Hypothalamus (tissue), 51 donors: ENCODE measurements at places on chromosomes 4 and X.

DNA sequence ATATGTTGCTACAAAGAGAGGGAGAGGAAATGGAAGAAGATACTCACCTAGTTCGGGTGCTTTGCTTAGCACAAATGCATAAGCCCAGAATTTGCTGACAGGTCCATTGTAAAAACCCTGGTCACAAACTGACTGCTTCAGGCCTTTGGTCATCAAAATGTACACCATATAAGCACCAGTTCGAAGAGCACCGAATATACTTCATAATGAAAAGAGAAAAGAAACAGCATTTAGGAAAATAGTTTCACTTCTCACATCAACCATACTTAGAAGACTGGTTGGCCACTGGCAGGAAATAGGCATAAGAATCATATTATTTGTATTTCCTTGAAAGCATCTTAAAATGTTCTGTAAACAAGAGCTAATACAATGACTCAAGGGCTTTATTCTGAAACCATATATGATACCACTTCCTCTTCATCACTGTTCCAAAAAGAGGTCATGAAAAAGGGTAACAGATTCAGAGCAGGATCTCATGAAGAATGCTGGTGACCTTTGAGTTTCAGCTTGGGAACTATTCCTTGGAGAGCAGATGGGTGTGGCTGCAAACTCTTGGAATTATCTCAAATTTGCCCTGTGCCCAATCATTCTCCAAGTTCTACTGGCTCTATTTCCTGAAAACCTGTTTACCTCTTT, 138.7 kb downstream of the ELOVL6 start:
- DNase-seq, result no peak

- no peak for DNase-seq
Measured at GRCh38 chr4:103075435-103075893, 1.1 kb downstream of the SLC9B2 start.

GRCh38 chr4:185134307-185134869, 8.7 kb upstream of the SLC25A4 start:
- no peak for DNase-seq

DNA sequence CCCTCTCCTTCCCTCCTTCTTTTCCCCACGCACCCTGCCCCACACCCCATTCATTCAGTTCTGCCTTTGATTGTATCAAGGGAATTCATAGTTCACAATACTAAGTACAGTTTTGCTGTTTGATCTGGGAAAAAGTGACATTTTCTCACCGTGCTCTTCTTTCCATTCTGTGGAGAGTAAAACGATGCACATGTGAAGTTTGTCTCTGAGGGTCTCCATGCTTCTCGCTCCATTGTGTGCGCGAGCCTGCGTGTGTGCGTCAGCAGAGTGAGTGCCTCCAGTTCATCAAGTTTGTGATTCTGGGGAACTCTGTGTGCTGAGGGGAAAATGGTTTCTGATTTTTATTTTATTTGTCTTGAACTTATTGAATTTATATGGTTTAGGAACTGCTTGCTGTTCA, 1.9 kb downstream of the STK26 start:
- no peak for DNase-seq

- DNase-seq, result no peak
Measured at GRCh38 chrX:130245441-130245840, 23.3 kb downstream of the ZNF280C start.

- DNase-seq, result no peak
Measured at GRCh38 chr4:74522251-74522991, 77.5 kb downstream of the AREG start.

DNA sequence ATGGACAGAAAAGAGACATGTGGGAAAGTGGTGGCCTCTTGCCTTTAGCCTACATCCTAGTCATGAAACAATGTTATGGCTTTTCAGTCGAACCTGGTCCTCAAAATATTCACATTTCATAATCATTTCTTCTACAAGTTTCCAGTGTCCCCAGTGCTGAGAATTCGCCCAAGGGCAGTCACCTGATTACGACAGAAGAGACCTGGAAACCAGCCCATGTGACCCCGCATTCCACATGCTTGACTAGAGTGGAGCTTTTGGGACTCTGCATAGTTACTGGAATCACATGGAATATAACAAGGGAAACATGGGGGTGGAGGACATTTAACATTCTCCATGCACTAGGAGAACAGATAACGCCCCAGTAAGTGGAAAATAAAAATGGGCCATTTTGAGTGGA, 100.1 kb downstream of the PPARGC1A start:
- DNase-seq, result no peak

DNA sequence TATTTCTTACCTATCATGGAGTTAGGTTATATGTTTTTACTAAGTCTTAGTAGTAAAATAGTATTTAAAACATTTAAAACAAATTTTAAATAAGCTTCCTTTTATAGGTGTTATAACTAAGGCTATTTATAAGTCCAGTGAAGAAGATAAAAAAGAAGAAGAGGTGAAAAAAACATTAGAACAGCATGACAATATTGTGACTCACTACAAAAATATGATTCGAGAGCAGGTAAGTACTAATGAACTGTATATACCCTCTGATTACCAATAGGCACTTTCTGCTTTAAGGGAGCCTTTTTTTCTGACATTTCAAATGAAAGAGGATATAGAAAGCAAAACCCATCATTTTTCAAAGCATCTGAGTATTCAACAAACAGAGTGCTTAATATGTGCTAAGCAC, 76.6 kb downstream of the USO1 start:
- DNase-seq, result no peak

GRCh38 chr4:74661427-74662201, 132.7 kb downstream of the BTC start:
- DNase-seq, result no peak

DNA sequence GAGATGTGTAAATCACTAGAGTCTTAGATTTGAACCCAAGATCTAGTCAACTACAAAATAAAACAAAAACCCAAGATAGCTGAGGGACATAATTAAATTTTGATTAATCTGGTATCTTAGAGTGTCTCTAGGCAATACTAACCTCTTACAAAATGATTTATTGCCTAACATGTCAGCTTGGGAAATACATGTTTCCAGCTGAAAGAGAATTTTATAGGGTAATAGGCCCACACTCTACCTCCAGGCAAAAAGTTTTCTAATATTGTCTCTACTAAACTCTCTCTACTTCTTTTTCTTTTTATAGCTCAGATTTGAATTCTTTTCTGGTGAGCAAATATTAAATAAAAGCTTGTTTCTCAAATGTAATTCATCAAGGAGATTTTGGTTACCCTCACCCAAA, 263.2 kb downstream of the IL15 start:
- DNase-seq, result no peak

DNA sequence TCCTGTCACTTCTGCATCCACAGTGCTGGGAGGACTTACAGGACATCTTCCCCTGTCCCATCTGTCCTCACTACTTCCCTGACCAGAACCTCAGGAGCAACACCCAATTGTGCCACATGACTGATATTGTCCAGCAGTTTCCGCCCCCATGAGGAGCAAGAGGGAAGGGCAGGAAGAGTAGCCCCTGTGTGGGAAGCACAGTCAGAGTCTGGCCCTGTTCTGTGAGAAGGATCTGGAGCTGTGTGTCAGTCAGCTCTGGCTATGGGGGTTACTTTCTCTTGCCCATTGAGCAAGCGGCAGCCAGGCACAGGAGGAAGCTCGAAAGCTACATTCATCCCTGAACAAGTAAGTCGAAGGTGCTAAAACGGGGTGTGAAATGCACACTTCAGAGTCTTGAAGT, 14.8 kb upstream of the TRIM60 start:
- DNase-seq, result no peak

DNA sequence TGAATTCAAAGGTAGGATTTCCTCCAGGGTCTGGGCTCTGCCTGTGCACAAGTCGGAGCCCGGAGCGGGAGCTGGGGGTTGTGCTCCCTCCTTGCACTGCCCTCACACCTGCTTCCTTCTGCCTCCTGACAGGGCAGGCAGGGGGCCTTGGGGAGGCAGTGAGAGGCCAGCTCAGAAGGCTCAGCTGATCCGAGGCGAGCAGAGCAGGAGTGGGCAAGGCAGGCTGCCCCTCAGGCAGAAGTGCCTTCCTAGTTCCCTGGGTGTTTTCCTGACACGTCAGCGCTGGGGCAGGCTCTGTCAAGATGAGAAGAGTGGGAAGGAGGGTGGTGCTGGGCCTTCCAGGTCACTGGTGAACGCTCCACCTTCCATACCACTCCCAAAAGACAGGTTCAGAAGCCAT, 5.5 kb upstream of the IRAK1 start:
- DNase-seq, result no peak

DNA sequence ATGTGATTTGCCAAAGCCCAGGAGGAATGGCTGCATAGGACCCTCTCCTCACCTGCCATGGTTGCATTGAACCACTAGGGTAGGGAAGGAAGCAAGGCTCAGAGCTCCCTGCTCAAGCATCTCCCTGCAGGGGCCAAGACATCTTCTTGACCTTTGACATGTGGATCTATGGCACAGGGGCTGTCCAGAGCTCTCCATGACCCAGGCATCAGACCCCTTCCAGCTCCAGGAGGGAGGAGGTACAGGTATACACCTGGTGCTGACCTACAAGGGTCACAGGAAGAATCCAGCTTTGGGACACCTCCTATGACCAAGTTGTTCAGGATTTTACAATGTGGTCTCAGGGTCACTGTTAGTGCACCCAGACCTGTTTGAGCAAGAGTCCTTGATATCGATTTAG, 23.2 kb upstream of the ASMTL start:
- no peak for DNase-seq

GRCh38 chr4:152525878-152526277, 10.0 kb downstream of the FBXW7 start:
- DNase-seq, result no peak

DNA sequence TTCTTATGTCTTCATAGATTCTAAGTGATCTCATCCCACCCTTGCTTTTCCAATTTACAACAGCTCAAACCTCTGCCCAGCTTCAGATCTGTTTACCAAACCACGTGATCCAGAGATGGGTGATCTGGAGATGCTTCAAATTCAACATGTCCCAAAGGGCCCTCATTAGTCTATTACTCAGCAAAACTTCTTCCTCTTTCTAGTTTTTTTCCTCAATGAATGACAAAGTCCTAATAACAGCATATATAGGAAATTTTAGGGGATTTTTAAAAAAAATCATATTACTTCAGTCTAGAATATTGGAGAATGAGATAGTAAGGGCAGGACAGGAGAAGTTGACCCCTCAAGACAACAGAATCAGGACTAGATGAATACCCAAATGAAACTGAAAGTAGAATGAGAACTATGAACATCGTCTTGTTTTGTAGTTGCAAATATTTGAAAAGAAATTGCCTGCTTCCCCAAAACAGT, 127.1 kb downstream of the CFAP299 start:
- no peak for DNase-seq

DNA sequence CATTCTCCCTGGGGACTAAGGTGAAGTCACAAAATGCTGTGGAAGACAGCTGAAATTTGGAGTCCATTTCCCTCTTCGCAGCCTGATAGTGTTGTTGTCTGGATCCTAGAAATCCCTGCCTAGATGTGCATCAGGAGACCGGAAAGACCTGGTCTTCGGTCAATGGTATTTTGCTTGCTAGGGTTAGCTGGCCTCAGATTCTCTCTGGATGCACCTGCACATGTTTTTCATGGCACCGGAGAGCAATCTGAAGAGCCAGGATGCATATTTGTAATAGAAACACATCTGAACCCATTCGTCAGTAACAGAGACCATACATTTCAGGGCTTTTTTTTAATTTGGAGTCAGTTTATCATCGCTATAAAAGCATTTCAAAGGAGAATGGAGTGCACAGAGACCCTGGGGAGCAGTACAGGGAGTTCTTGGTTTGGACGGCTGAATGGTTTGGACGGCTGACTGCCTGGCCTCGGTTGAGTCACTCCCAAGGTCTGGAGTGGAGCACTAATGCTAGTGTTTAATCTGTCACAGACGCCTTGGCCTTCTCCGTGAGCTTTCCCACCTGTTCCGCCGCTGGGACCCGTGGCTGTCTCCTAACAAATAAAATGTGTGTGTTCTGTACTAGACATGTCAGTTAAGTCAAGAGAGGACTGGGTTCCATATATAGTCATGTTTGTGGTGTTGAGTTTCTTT, 7.5 kb upstream of the PDLIM3 start:
- no peak for DNase-seq

DNA sequence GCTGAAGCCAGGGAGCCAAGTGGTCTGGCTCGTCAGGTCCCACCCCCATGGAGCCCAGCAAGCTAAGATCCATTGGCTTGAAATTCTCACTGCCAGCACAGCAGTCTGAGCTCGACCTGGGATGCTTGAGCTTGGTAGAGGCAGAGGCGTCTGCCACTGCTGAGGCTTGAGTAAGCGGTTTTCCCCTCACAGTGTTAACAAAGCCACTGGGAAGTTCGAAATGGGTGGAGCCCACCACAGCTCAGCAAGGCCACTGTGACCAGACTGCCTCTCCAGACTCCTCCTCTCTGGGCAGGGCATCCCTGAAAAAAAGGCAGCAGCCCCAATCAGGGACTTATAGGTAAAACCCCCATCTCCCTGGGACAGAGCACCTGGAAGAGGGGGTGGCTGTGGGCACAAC, 353.8 kb downstream of the NAP1L3 start:
- DNase-seq, result no peak

DNA sequence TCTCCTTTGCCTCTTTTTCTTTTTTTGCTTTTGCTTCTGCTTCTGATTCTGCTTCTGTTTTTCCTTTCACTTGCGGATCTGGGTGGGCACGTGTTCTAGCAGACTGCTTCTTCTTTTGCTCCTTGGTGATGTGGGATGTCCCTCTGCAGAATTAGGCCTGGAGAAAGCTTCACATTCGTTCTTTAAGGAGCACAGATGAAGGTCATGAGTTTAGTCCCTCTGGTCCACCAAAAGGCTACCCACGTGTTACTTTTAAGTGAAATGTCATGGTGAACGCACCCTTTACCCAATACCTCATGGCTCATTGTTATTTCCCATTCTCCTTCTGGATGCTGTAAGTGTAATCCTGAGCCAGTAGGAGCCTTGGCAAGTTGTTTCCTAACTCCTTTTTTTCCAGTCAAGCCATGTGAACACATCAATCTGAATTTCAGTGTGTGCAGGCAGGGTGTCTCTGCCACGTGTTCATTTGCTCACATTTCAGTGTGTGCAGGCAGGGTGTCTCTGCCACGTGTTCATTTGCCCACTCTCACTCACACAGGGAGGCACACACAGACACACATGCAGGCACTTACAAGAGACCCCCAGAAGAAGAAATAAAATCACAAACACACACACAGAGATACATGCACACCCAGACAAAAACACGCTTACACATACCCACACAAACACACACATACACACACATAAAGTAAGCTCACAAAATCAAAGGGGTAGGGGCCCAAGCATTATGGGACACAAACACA, 36.9 kb downstream of the NBDY start:
- no peak for DNase-seq

GRCh38 chr4:83093060-83093640, 21.4 kb downstream of the PLAC8 start:
- DNase-seq, result no peak

DNA sequence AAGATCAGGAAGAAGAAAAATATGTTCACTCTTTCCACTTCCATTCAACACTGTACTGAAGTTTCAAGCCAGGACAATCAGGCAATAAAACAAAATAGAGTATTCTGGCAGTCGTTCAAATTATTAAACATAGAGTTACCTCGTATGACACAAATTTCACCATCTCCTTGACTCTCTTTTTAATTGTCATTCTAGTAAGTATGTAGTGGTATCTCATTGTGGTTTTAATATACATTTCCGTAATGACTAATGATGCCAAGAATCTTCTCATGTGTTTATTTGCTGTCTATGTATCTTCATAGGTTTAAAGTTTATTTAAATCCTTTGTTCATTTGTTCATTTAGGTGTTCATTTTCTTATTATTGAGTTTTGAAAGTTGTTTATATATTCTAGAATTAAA, 352.2 kb downstream of the IDS start:
- DNase-seq, result no peak
